ENCODE measurements at places on chromosomes 16 and 17.

- DNase-seq = no peak
Observed at GRCh38 chr17:35052241-35052610, 11.3 kb downstream of the RFFL start.

DNA sequence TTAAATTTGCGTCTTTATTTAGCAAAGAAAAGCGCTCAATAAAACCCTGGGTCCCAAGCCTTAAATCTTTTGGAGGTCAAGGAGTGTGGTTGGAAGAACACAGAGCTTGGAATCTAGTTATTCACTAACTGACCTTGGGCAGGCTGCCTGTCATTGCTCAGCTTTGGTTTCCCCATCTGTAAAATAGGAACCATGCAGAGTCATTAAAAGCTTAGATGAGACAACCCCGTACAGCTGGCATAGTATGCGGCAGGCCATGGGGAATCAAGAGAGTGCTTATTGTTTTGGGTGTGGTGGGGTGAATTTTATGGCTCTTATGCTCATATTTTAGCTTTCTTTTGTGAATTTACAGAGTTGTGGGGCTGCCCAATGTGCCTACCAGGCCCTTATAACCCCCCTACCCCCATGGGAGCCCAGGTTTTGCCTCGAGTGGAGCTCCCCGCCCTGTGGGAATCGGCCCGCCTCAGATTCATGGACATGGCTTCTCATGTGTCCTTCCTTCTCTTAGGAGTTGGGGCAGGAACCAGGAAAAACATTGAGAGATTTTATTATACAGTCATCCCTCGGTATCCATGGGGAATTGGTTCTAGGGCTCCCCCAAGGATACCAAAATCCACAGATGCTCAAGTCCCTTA lies 113.5 kb downstream of the CLEC16A start:
- no peak for DNase-seq

DNA sequence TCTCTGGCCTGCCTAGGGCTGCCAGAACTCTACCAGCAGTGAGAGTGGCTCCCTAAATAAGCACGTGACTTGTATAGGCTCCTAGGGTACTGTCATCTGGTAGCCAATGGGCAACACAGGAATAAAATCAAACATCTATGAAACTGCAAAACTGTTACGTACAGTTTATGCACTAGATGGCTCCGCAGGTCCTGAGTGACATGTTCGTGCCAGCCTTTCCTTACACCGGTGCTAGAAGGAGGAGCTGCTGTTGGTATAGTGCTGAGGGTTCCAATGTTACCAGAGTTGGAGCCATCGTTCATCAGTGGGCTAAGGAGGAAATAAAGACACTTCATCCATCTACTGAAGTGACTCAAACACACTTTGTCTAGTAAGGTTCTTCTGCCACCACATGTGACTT lies 63.2 kb upstream of the TRAP1 start:
- peak; percentile 10 for DNase-seq

DNA sequence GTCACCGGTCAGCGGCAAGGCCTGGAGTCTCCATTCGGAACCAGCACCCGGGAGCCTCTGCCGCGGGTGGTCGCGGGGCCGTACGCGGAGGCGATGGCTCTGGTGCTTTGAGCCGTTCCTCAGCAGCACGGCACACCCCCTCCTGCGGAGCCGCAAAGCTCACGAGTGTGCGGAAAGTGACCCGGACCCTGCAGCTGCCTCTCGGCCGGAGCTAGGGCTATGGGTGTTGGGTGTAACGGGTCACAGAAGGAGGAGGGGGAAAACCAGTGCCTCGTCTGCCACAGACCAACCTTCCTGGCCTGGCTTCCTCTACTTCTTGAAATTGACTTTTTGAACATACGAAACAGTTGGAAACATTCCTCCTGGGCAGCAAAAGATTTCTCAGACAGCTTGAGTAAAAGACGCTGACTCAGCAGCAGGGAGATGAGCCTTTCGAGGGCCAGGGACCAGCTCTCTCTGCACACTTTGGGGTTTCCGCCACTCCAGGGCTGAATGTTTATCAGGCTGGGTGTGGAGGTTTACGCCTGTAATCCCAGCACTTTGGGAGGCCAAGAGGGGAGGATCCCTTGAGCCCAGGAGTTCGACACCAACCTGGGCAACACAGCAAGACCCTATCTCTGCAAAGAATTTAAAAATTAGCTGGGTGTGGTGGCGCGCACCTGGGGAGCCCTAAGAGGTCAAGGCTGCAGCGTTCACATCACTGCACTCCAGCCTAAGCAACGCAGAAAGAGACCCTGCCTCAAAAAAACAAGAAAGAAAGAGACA lies 26.4 kb upstream of the PITPNA start:
- DNase-seq = no peak

- no peak for DNase-seq
Observed at GRCh38 chr16:31785126-31785525, 88.5 kb upstream of the ZNF267 start.

- DNase-seq = no peak
Observed at GRCh38 chr16:31402687-31403086, 9.6 kb downstream of the ITGAD start.

DNA sequence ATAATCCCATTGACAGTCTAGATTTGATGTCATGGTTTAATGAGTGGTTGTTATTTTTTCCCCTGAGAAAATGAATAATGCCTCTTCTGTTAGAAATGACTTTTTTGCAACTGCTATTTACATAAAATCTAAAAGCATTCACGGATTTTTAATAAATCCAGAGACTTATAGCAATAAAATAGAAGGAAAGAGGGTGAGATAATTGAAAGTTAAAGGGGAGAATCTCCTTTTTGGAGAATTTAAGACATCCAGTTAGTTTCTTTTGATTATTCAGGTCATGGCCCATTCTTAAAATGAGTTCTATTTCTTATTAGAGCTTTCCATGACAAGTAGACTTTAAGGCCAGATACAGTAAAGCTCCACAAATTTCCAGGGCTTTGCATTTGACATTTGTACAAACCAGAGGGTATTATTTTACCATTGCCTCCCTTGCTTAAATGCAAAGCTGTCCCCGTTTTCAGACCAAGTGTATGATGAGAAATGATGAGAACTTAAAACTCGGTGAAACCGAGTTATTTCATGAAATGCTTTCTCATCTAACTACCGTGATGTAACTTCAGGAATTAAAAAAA lies 789.0 kb upstream of the SOX9 start:
- no peak for DNase-seq

DNA sequence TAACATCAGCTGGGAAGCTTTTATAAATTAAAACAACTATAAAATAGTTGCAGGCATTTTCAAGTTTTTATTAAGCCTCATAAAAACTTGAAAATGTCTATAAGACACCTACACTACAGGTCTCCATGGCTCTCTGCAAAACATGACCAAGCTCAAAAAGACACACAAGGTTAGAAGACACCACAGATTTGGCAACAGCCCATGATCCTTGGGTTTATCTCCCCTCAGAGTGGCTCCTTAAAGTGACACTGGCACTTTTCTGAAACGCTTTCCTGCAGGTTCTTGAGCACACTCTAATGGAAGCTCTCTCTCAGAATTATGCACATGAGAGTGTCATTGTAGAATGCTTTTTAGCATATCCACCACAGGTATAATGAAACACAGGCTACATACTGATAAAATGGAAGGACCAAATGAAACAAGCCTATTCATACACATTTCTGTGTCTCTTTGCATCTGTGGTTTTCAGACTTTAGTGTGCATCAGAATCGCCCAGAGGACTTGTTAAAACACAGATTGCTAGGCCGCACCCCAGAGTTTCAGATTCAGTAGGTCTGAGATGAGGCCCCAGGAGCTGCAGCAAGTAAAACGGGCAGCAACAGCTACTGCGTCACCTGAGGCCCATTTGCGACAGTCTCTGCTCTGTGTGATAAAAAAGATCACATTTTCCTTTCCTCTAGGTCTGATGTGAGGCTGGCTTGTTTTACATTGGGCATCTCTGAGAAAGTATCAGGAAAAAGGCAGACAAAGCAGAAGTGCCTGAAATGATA lies 75.0 kb upstream of the WSB1 start:
- DNase-seq = no peak

GRCh38 chr17:8599351-8600011 lies 31.0 kb downstream of the MYH10 start:
- no peak for DNase-seq

GRCh38 chr17:18191967-18192366 lies 8.3 kb downstream of the ALKBH5 start:
- DNase-seq = no peak

- DNase-seq = peak; percentile 32
Observed at GRCh38 chr17:76139801-76140660, 1.0 kb downstream of the FOXJ1 start.

GRCh38 chr17:81913394-81914102 lies 2.3 kb upstream of the PCYT2 start:
- DNase-seq = no peak

DNA sequence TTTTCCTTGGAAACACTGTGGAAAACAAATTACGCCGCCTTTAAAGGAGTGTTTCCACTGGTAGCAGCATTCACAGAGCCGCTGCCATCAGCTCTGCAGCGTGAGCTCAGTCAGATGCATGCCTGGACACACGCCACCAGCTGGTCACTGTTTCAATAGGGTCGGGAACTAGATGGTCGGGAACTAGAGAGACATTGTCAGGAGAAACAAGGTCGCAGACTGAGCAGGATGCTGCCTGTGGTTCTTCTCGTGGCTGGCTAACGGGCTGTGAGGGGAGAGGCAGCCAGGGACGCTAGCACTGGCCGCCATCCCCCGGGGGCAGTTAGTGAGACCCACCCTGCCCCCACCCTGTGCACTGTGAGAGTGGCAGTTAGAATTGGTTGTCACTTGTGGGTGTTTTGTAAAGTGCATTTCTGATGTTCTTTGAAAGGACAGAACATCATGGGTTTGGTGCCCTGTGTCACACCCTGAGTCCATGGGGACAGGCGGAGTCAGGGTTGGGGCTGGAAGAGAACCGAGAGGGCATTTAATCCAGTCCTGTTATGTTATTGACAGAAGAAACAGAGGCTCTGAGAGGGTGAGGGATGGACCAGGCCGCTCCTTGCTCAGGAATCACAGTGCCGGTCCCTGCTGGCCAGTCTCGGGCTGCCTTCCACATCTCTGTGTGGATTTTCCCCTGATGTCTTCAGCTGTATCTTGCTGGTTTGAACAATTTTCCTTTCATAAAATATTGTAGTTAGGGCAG lies 86.3 kb downstream of the SPECC1 start:
- DNase-seq = no peak

DNA sequence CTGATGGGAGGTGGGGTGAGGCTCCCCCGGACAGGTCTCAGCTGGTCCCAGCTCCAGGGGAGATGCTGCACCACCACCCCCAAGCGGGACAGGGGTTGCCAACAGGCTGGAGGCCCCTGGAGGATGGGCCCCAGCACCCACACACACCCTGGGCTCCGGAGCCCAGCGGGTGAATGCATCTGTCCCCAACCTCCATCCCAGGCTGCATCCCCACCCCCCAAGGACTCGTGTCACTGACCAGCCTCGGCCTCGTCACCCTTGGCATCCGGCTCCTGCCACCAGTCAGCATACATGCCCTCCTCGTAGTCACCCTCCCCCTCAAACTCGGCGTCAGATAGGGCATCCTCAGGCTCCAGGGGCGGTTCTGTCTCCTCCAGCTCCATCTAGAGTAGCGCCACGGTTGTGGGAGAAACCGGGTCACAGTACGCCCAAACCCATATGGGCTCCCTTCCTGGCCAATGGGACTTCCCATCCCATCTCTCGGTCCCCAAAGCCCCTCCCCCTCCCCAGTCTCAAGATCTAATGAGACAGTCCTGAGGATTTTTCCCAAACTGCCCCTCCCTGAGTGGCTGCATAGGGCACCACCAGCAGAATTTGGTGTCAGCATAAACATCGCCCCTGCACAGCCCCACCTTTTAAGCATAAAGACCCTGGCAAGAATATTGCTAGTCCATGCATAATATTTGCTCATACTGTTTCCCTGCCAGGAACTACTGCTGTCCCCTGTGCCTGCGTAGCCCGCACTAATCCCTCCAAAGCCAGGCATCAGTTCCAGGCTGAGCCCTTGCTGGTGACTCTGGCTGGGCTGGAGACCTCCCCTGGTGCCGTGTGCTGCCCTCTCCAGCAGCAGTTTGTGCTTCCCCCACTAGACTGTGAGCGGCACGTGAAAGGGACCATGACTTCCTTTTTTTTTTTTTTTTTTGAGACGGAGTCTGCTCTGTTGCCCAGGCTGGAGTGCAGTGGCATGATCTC lies 8.4 kb downstream of the P3H4 start:
- DNase-seq = no peak

DNA sequence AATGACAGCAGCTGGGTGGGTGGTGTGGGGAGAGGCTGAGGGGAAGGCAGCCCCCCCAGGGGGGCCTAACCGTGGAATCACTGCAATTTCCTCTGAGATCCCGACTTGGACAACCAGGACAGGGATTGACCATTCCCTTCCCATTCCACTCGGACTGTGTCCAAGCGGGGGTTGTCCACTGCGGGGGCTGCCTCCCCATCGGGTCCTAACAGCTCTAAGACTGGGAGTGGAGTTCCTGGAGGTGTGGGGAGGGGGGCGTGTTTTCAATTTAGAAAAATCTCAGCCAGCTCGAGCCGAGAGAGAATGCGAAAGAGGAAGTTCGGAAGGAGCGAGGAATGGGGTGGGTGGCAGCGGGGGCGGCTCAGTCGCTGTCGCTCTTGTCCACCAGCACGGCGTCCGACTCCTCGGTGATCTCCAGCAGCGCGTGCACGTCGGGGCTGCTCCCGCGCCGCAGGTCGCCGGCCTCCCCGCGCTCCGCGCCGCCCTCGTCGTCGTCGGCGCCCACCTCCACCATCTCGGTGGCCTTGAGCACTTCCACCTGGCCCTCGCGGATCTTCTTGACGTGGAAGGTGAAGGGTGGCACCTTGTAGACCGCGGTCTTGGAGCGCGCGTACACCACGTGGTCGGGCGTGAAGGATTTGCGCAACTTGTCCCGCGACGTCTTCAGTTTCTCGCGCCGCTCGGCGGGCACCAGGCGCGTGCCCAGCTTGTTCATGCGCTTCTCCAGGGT lies 16.2 kb upstream of the STAT3 start:
- no peak for DNase-seq

GRCh38 chr17:16439811-16440351 lies 24.5 kb downstream of the TRPV2 start:
- peak; percentile 38 for DNase-seq

GRCh38 chr17:6994118-6994598 lies 1.7 kb upstream of the ALOX12 start:
- DNase-seq = no peak

- DNase-seq = no peak
Observed at GRCh38 chr17:11952610-11953009, 44.7 kb downstream of the ZNF18 start.

- no peak for DNase-seq
Observed at GRCh38 chr17:43334738-43335402, 63.9 kb upstream of the ARL4D start.

Measured in CD4-positive, alpha-beta T cell treated with Interleukin-2 at 100 ng/mL for 4 hours (primary cell).